ENCODE measurements at places on chromosomes 5 and 9. TPM values are rescaled to one million over a fixed set of nuclear protein-coding genes. Genes with fewer than 3 reads are reported as not detected.

The NEUROG1 gene
- total RNA-seq = not detected

The TMEM174 gene
- total RNA-seq = not detected

The HTR4 gene
- not detected for total RNA-seq

The AGXT2 gene
- total RNA-seq = not detected

The ADAMTS13 gene
- total RNA-seq = 2.1 TPM

The C5orf52 gene
- total RNA-seq = not detected

GRCh38 chr5:162911873-162912272 lies 525.5 kb upstream of the CCNG1 start:
- no peak overlapping the region for H3K27ac ChIP-seq
- H3K27me3 ChIP-seq = no peaks in the 10 kb centered on the region
- H3K4me1 ChIP-seq = no peaks in the 10 kb centered on the region
- no peak for DNase-seq

DNA sequence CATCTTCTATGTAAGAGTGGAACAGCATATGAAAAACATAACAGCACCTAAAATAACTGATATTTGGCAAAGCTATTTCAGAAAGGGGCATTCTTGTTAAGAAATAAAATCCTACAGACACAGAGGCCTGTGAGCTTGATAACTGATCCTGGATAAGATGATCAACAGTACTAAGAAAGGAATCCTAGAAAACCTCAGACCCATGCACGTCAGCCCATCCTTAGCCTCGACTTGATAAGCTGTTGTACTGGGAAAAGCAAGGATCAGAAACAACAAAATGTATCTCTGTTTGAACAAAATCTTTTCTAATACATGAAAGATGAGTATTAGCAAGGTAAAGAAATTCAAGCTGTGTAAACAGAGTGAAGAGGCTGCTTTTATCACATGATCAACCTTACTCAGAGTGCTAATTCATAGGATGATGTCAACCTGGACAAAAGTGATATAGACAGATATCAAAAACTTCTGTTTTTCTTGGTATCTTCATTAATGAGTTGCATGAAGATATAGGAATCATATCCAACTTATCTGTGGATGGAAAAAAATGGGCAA lies 15.2 kb downstream of the LIFR start:
- H3K27me3 ChIP-seq = no peaks in the 10 kb centered on the region
- DNase-seq = no peak
- H3K4me1 ChIP-seq = peaks cover 47% of the 10 kb centered on the region
- H3K27ac ChIP-seq = no peak overlapping the region

- DNase-seq = no peak
- no peak overlapping the region for H3K4me3 ChIP-seq
- H3K27me3 ChIP-seq = no peaks in the 10 kb centered on the region
- H3K27ac ChIP-seq = no peak overlapping the region
Measured at GRCh38 chr5:37709020-37709419, 130.8 kb downstream of the GDNF start.

DNA sequence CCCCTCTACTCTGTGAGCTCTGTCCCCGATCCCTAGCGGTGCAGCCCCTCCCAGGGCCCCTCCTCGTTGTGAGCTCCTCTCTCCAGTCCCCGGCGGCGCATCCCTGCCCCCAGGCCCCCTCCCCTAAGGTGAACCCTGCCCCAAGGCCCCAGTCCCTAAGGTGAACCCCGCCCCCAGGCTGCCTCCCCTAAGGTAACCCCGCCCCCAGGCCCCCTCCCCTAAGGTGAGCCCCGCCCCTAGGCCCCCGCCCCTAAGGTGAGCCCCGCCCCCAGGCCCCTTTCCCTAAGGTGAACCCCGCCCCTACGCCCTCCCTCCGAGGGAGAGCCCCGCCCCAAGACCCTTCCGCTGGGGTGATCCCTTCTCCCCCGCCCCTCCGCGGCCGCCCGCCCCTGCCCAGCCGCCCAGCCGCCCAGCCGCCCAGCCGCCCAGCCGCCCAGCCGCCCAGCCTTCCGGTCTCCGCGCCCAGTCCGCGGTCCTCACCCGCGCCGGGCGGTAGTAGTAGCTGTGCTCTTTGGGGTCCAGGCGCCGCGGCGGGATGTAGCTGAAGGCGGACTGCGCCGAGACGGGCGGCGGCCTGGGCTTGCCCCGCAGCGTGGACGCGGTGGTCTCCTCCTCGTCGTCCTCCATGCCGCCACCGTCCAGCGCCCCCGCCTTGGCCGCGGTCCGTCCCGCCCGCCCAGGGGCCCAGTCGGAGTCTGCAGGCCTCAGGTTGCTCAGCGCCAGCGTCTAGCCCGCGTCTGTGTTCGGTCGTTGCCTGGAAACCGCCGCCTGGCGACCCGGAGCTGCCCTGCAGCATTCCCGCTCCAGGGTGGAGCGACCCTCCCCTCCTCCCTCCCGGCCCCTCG lies at the start of gene CFAP90:
CFAP90 (minus strand) TSS at position 739 of the 845 bp plus-strand sequence; CDS start at position 627, 112 bp downstream.
- no peak within 1 kb of the TSS for H3K4me3 ChIP-seq
- peak; percentile 44 for DNase-seq
- no peak within 1 kb of the TSS for H3K27ac ChIP-seq
- H3K4me1 ChIP-seq = peaks cover 12% of the 10 kb centered on the region
- no peaks in the 10 kb centered on the region for H3K27me3 ChIP-seq

DNA sequence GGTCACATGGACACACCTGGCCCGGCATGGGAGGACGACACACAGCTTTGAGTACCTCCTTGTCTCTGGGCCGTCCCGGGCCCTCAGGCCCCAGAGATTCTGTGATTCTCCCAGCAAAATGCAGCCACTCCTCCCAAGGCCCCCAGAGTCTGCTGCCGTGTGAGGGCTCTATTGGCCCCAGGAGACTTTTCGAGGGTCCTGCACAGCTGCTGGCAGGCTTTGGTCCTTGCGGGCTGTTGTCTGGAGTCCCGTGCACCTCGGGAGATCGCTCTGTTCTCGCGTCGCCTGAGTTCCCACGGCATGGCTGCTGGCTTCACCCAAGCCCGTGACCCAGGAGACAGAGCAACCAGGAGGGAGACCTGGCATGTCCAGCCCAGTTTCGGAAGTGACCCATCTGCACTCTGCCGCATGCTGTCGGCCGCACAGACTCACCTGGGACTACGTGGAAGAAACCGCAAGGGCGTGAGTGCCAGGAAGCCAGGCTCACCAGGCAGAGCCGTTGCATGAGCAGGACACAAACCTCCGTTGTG lies 46.8 kb upstream of the NKD2 start:
- H3K4me3 ChIP-seq = no peak overlapping the region
- no peak for DNase-seq
- H3K36me3 ChIP-seq = no peaks in the 10 kb centered on the region
- peaks cover under 1% of the 10 kb centered on the region for H3K27me3 ChIP-seq

DNA sequence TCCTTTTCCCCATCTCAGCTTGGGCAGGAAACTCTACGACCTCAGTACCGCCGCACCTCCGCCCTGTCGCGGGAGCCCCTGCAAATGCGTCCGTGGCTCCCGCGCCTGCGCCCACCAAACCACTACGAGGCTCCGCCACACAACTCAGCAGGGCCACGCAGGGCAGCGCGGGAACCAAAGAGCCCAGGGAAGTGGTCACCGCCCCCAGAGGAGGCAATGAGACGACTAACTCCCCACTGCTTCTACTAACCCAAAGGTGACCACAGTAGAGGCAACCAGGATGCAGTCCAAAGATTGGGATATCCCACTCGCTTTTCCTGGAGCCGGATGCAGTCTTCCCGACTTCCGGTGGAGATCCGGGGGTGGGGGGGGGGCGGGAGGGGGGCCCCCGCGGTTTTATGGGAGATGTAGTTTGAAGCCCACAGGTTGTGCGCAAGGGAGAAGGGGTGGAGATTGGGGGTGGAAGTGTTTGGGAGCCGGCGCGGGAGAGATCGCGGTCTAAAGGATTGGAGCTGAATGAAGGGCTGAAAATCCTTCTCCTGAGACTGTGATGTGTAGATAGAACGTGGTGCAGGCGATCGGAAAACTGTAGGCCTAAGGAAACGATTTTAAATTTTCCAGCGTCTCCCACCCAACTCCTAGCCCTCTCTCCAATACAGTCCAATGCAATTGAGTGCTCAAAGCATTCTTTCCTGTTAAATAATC lies at the start of gene NUDT12:
NUDT12 (minus strand) TSS at position 337 of the 705 bp plus-strand sequence. CDS start 2,541 bp downstream, outside the sequence.
- H3K36me3 ChIP-seq = no peaks in the 10 kb centered on the region
- peak within 1 kb of the TSS; percentile 87 for H3K4me3 ChIP-seq
- H3K27ac ChIP-seq = peak within 1 kb of the TSS; percentile 78
- no peaks in the 10 kb centered on the region for H3K4me1 ChIP-seq
- peak; percentile 70 for DNase-seq

DNA sequence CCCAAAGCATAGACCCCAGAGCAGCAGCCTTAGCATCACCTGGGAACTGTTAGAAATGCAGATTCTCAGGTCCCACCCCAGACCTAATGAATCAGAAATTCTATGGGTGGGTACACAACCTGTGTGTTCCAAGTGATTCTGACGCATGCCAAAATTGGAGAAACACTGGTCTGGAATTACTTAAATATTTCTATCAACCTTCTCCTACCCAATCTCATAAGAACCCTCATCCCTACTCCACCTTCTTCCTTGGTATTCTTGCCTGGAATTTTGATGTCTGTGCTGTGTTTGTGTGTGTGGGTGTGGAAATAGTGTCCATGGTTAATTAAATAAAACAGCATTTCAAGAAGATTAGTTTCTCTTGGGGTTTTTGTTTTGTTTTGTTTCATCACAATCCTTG lies 111.8 kb downstream of the CEMIP2 start:
- H3K27ac ChIP-seq = no peak overlapping the region
- H3K4me1 ChIP-seq = no peaks in the 10 kb centered on the region
- no peaks in the 10 kb centered on the region for H3K27me3 ChIP-seq
- H3K36me3 ChIP-seq = no peaks in the 10 kb centered on the region
- no peak overlapping the region for H3K4me3 ChIP-seq

DNA sequence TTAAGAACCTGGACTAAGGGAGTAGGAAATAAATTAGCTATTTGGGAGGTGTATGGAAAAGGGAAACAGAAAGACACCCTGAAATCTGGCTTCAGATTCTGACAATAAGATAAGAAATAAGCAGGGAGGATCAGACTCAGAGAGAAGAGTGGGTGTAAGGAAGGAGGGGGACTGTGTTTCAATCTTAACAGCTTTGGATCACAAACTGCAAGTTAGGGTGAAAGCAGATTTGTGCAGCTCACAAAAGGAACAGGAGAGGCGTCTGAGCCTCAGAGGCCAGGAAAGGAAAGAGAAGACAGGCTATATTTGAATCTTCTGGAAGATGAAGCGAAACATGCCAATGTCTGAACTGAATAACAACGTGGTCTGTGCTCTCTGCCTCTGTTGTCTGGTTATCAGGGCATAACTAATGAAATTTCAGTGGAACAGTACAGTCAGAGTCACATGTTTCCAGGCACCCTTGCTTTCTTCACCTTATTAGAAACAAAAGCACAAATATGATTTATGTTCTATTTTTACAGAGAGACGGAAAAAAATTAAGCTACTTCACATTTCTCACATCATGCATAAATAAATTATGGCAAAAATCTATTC lies 26.6 kb downstream of the SGTB start:
- no peak for DNase-seq
- no peak overlapping the region for H3K27ac ChIP-seq
- no peak overlapping the region for H3K4me3 ChIP-seq
- H3K4me1 ChIP-seq = no peaks in the 10 kb centered on the region
- no peaks in the 10 kb centered on the region for H3K36me3 ChIP-seq

DNA sequence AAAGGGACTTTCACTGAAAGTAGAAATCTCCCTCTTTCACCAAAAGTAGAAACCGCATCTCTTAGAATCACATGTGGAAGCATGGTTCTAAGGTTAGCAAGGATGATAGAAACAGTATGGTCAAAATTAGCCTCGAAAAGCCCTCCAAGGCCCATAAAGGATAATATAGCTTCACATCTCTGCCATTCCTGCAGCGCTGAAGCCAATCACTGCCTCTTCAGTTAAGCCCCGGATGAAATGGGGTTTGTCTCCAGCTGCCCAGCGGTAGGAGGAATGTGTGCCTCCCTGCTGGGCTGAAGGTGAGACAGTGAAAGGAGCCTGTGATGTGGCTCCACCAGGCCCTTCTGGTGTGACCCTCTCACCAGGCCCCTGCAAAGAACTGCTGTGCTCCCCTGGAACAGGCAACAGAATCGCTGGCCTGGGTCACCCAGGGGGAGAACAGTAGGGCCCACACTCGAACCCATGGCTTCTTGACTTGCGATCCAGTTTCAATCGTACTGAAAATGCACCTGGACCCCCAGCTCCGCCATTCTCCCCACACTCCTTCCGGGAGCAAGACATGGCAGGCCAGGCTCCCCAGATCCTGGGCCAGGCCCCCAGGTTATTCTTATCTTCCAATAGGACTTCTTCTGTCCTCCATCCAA lies 47.2 kb downstream of the CAMK2A start:
- no peaks in the 10 kb centered on the region for H3K4me1 ChIP-seq
- no peaks in the 10 kb centered on the region for H3K27me3 ChIP-seq
- H3K36me3 ChIP-seq = no peaks in the 10 kb centered on the region
- no peak overlapping the region for H3K27ac ChIP-seq
